Glomerular endothelial cell (primary cell): ENCODE measurements at places on chromosomes 6 and 20. TPM values are rescaled to one million over a fixed set of nuclear protein-coding genes. Genes with fewer than 3 reads are reported as not detected.

CCN2 gene
- 551 and 1,253 TPM in 2 replicates for total RNA-seq

PKIB gene
- 1.9 and 8.5 TPM in 2 replicates for total RNA-seq

CEP85L gene
- total RNA-seq: 6.5 and 10.3 TPM in 2 replicates

BFSP1 gene
- total RNA-seq: 5.5 and 6.4 TPM in 2 replicates

TP53TG5 gene
- total RNA-seq: not detected in 2 replicates

NKX2-2 gene
- total RNA-seq: not detected in 2 replicates

SALL4 gene
- 0.92 and 1.8 TPM in 2 replicates for total RNA-seq

TRIM10 gene
- not detected in 2 replicates for total RNA-seq

DNA sequence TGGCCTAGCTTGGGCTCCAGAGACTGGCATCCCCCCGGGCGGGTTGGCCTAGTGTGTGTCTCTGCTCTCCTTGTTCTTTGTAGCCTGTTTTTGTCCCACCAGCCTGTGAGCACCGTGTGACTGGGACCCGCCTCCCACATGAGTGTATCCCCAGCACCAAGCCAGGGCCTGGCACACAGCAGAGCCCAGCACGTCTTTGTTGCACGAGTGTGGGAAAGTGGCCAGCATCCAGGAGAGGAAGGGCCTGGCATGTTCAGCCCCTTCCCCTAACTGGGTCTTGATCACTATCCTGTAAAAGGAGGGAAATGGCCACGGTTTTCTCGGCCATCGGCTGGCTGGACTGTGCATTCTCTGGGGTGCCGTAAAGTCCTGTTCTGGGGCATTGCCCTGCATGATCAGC is 290.1 kb downstream of the BMP7 start:
- DNase-seq: no peak

DNA sequence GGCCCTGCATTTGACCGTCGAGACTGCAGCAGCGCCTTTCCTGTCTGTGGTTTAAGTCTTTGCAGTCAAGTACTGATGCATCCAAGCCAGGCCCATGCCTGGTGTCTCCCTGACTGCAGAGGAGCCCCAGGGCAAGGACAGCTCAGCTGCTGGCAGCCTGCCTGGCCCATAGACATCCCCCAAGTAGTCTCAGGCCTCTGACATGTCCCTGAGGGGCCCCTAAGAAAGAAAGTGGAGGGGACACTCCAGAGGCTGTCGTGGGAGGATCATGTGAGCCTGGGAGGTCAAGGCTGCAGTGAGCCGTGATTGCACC is 18.0 kb downstream of the HRH3 start:
- DNase-seq: no peak

GRCh38 chr20:62832212-62832922 is 15.5 kb downstream of the COL9A3 start:
- no peak for DNase-seq

- no peak for DNase-seq
Measured at GRCh38 chr6:72721346-72721745, 99.5 kb downstream of the KCNQ5 start.

- DNase-seq: no peak
Measured at GRCh38 chr6:135731116-135731515, 120.4 kb upstream of the PDE7B start.

DNA sequence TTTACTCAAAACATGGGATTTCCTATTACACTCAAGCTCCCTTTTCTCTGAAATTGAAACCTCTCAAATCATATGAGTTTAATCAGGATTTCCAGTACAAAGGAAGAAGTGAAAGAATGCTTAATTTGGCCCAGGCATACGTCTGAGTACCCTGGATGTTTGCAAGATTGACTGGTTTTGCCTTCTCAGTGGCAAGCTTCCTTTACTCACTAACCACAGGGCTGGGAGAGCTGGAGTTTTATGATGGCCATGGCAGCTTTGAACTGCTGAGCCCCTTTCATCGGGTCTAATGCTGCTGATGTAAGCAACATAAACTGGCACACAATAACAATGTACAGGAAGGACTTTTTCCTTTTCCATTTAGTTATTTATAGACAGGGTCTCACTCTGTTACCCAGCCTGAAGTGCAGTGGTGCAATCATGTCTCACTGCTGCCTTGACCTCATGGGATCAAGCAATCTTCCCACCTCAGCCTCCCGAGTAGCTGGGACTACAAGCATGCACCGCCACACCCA is 194.8 kb downstream of the SLC35F1 start:
- DNase-seq: no peak

DNA sequence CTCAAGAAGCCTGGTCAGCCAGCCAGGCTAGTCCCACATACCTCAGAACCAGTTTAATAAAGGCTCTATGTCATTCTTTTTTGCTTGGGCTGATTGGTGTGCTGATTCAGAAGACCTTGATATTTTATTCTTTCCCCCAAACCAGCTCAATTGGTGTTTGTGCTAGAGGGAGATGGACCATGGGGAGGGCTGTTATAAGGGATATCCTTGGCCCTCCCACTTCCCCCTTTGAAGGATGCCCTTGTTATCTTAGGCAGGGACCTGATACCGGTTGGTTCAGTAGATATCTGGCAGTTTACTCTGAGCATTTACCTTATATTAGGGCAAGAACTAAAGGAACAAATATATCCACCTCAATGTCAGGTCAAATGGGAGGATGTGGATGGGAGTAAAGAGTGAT is 207.4 kb downstream of the LRFN2 start:
- no peak for DNase-seq

DNA sequence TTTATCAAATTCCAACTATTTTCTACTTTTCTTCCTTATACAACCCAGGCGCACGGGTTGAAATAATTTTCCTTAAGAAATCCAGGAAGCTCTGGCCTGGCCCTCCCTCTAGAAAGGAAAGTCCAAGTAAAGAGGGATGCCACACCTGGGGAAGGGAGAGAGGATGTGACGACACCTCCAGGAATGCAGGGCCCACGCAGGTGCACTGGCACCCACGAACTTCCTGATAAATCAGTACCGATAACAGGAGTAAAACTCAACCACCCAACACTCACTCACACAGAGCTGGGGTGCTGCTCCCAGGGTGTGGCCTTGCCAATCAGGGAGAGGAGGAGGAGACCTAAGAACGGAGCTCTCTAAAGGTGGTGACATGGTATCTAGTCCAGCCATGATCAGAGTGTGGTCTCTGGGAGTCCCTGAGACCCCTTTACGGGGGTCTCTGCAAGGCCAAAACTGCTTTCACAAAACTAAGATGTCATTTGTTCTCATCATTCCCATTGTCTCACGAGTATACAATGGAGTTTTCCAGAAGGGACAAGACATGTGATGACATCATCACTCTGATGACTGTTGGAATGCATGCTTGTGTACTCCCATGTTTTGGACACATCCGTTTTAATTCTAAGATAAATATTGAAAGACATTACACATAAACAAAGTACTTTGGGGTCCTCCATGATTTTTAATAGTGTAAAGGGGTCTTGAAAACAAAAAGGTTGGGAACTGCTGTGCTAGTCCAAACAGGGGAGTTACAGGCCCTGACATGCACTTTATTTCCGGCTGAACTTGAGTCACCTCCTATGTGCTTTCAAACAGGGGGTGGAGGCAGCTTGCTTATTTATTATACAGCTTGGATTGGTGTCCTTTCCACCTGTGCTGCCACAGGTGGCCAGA is 2.2 kb upstream of the PARD6B start:
- DNase-seq: no peak

DNA sequence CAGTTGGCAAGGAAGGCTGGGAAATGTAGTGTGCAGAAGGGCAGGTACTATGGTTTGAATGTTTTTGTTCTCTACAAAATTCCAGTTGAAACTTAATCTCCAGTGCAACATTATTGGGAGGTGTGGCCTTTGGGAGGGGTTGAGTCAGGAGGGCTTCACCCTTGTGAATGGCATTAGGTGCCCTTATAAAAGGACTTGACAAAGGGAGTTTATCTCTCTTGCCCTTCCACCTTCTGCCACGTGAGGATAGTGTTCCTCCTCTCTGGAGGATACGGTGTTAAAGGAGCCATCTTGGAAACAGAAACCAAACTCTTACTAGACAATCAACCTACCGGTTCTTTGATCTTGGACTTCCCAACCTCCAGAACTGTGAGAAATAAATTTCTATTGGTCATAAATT is 82.2 kb upstream of the LRFN2 start:
- no peak for DNase-seq

GRCh38 chr6:33429750-33430052 is 9.8 kb downstream of the SYNGAP1 start:
- DNase-seq: no peak

- DNase-seq: no peak
Measured at GRCh38 chr6:44917430-44917829, 410.7 kb upstream of the RUNX2 start.

DNA sequence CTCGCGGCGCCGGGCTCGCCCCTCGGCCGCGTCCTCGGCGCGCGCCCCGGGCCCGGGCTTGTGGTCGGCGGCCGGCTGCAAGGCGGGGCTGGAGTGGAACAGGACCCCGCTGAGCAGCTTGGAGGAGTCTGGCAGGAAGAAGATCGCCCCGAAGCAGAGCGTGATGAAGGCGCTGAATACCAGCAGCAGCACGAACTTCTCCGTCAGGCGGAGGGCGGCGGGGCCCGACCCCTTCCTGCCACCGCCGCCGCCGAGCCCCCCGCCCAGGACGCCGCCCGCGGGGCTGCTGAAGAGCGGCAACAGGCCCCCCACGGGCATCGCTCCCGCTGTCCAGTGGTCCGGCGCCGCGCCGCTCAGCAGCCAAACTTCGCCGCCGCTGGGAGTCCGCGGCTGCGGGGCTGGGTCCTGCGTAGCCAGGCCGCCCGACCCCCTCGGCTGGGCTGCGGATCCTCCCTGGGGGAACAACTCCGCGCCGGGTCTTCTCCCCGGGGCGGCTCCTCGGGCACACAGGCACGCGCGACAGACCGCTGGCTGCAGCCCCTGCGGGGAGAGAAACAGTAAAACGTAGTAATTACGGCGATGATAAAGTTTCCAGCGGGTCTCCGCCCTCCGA is 707 bp downstream of the MAN1A1 start:
- DNase-seq: no peak

DNA sequence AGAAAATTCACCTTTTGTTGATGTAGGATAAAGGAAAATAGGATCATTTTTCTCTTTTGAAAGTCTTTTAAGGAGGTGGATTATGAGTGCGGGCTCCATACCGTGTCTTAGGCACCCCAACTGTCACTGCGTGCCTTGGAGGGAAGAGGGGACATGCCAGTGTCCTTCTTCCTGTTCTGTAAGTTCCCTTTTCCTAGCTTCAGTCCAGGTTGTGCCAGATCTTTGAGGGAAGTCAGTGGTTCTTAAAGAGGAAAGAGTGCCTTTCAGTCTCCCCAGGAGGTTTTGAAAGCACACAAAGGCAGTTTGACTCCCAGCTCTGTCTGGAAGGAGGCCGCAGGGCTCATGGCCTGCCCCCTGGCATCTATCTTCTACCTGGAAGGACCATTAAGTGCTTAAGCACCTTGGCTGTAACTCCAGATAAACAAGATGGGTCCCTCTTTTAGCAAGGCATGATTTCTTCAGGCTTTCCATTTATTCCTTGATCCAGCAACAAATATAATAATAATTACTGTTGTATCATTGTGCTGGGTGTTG is 13.0 kb downstream of the EFCAB8 start:
- DNase-seq: no peak

- DNase-seq: no peak
Measured at GRCh38 chr6:64681416-64682160, 1025.4 kb downstream of the EYS start.

DNA sequence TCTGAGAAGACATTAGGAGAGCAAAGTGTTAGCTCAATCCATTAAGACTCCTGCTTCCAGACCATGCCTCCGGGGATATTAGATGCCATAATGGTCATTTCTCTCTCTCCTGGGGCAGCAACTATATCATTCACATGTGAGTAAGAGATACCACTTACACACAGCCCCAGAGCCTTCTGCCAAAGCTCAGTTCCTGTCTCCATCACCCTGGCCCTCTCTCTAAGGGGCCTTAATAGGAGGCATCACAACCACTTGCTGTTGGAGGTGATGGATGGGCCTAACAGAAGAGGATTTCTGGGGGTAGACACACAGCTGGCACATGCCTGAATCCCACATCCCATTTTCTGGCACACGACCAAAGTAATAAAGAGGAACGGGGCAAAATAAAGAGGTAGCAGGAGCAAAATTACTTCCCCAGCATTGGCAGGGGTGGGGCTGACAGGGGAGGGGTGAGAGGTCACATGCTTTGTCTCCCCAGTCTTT is 34.0 kb upstream of the VSTM2L start:
- no peak for DNase-seq

GRCh38 chr6:166275714-166276166 is 32.5 kb downstream of the PRR18 start:
- DNase-seq: no peak

- DNase-seq: no peak
Measured at GRCh38 chr20:19506021-19506420, 252.0 kb upstream of the RIN2 start.

DNA sequence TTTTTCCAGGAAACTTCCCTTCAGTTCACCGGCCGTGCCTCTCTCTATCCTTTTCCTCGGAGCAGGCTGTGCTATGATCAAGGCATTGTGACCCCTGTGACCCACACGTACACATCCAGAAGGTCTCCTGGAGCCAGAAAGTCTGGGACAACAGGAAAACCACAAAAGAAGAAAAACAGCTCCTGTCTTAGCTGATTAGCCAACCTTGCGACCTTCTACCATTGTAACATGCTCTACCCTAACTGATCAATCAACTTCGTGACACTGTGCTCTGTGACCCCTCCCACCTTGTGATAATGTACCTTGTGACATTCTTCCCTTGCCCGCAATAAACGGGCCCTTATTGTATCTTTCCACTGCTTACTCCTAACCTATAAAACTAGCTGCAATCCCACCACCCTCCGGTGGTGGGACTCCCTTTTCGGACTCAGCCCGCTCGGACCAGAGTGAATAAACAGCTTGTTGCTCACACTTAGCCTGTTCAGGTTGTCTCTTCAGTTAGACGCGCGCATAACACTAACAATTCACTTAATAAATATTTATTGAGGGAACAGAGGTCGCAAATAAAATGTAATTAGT is 24.2 kb downstream of the ZNF311 start:
- peak; percentile 64 for DNase-seq

DNA sequence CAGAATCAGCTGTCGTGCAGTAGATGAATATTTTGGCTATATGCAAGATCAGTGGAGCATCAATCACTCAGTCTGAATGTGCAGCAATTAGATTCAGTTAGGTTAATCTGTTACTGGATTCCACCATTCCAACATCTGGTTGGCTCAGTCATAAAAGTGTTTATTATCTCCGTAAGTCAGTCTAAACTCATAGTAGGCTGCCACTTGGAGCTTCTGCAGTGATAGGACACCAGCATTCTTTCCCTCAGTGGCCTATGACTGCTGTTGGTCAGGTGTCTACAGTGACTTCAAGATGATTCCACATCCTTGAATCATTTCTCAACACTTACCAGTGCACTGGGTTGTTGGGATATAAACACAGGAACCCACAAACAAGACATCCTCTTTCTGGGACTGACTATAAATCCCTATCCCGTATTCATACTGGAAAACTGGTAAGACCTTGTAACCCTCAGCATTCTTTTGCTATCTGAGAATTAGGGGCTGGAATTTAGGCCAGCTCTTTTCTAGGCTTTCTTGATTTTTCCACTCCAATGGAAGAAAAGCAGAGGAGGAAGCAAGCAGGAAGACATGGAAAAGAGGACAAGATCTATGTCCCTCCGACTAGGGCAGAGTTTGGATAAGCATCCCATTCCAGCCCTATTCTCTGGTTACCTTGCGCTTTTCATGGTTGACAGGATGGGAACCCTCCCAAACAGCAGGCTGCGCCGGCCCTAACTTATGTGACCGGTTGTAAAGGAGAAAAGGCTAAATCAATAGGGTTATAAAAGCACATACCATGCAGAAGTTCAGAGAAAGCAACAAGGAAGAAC is 919.6 kb downstream of the KIF16B start:
- DNase-seq: no peak

GRCh38 chr6:166752097-166752496 is 125.0 kb upstream of the RPS6KA2 start:
- no peak for DNase-seq

GRCh38 chr6:53033764-53034163 is 31.4 kb upstream of the FBXO9 start:
- peak; percentile 3 for DNase-seq
